Activated T-helper 1 cell treated with Interleukin-2 at 50 U/mL for 16 hours (primary cell): ENCODE measurements at places on chromosomes 5 and 9.

DNA sequence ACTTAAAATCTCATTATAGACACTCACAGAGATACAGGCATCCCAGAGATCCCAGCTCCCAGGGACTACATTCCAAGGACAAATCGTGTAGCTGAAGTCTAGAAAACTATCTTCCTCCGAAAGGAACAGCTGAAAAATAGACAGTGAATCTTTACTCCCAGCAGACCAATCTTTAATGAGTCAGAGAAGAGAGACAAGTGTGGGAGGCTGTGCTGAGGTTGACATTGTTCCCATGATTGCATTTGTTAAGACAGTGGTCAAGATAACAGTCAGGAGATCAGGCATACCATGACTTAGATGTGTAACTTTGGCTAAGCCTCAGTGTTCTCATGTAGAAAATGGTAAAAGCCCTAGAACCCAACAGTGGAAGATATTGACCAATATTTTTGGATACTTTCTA, 120.7 kb downstream of the PAPPA start:
- DNase-seq, result no peak

GRCh38 chr5:19930451-19930850, 57.5 kb downstream of the CDH18 start:
- DNase-seq, result no peak

GRCh38 chr5:23703940-23704855, 196.8 kb downstream of the PRDM9 start:
- no peak for DNase-seq

- DNase-seq, result no peak
These were observed 2.8 kb upstream of the PPP1R26 start for GRCh38 chr9:135476561-135477355.

DNA sequence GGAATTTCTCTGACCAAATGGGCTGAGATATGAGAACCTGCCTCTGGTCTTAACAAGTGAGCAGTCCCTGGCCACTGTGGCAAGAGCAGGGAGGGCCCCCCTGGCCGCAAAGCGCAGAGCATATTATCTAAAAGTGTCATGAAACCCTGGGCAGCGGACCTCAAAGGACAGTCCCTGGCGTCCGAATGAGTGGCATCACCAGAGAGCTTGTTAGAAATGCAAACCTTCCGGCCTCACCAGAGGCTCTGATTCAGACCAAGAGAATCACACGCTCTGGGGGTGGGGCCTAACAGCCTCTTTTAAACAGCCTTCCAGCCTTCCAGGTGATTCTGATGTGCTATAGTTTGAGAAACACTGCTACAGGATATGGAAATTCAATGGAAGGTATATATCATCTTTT, 10.9 kb downstream of the PTPN3 start:
- no peak for DNase-seq

- no peak for DNase-seq
These were observed 1.4 kb upstream of the PHF24 start for GRCh38 chr9:34956648-34957047.

DNA sequence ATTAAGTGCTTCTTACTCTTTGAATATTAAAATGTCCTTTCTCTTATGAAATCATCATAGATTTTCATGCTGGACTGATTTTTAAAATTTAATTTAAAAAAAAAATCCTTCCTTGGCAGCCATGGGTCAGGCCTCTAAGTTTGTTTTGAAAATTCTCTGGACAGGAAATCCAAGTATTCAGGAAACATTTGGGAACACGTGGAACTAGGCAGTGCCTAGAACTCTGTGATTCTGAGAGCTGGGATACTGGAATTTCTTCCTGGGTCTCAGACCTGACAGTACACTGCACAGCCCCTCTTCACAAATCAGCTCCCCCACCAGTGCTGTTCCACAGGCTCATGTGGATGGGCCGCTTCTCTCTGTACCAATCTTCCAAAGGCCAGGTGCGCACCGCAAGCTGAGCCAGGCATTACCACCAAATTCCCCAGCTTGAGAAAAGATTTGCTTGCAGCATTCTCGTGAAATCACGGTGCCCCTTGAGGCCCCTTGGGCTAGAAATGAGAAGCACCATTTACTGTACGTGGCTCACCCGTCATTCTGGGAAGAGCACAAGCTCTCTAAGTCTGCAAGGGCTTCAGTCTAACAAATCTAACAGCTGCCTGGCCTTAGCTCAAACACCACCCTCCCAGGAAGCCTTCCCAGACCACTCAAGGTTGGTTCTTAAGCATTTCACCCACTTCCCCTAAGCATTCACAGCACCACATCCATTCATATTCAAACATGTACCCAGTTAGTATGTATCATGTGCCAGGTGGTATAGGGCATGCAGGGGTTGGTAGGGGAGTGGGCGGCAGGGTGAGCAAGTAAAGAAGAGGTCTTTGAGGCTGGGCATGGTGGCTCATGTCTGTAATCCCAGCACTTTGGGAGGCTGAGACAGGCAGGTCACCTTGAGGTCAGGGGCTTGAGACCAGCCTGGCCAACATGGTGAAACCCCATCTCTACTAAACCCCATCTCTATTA, 26.5 kb downstream of the B4GALT1 start:
- no peak for DNase-seq

DNA sequence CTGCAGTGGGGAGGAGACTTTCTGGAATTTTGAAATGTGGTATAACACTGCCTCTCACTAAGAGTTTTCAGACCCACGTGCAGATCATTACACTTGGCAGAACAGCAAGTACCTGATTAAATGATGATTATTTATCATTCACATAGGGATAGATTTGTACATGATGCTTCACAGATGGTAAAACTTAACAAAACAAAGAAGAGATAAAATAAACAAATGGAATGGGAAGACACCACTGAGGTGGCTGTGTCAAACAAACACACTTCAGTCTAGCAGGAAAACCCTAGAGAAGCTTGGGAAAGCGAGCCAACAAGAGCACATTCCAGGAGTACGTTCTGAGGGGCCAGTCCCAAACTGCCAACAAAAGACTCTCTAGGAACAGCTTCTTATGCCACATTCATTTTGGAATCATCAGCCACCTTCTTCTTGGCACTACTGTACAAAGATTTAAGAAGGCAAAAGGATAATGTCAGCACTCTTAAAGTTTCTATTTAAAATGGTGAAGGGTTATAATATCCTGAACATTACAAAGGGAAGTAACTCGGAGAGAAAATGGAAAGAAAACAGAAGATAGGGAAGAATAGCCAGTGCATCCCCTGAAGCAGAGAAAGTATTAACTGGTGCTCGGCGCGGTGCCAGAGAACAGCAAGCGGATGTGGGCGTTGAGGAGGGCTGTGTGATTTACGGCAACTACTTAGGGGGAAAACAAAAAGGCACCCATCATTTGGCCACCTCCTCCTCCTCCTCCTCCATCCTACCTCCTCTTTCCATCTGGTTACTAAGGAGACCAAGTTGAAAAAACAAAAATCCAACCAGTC, 1.6 kb downstream of the MED27 start:
- DNase-seq, result no peak

- DNase-seq, result no peak
These were observed 472.8 kb downstream of the BRINP1 start for GRCh38 chr9:118896324-118897000.

DNA sequence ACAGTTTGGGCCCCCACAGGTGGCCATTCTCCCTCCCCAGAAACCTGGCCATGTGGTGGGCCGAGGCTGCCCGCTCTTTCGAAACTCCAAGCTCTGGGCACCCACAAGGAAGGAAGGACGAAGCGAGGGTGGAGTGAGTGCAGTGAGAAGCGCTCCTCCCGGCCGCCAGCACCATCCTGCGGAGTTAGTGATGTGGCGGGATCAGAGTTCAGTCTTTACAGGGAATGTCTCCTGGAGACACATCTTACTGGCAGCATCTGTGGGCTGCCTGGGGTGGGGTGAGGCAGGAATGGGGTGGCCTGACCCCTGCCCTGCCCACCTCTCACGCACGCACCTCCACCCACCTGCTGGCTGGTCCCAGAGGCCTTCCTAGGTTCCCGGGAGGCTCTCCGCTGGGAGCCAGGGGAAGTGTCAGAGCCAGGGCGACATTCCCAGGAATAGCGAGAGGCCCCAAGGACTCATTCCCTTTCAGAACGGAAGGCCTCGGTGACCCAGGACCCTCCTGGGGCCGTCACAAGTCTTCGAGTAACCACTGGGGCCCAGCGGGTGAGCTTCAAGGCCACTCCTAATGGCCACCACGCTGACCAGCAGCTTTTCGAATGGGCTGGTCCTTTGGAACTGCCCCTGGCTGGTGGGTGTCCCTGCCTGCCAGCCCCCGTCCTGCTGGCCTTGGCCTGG, 5.5 kb upstream of the RNU6ATAC start:
- no peak for DNase-seq
